ENCODE measurements at places on chromosomes 11 and 22.

GRCh38 chr11:85769771-85770170 is 41.2 kb downstream of the SYTL2 start:
- DNase-seq, result no peak

DNA sequence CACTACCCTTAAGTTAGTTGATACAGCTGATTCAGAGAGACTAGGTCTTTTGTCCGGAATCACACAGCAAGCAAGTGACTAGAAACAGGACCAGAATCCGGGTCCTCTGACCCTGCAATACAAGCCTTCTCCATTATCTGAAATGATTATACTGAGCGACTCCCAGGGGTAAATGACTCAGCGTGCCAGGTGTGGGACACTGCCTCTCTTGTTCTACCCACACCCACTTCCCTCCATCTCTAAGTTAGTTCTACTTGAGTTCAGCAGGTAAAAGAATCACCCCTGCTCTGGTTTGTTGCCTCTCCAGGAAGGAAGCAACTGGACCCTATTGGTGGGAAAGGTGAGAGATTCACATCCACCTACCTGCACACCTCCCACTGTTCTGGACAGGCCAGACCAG is 156.9 kb downstream of the DBX1 start:
- DNase-seq, result no peak

- peak; percentile 46 for DNase-seq
Measured at GRCh38 chr11:96207459-96208449, 135.2 kb downstream of the MAML2 start.

- no peak for DNase-seq
Measured at GRCh38 chr22:49547751-49548239, 279.9 kb downstream of the BRD1 start.

DNA sequence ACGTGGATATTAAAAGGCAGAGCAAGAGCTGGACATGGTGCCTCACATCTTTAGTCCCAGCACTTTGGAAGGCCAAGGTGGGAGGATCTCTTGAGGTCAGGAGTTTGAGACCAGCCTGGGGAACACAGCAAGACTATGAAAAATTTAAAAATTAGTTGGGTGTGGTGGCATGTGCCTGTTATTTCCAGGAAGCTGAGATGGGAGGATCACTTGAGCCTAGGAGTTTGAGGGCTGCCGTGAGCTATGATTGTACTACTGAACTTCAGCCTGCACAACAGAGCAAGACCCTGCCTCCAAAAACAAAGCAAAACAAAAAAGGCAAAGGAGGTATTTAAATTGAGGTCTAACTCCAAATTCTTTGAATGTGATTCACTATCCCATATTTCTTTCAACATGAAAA is 23.5 kb downstream of the RDX start:
- no peak for DNase-seq

GRCh38 chr11:88535266-88535665 is 197.7 kb upstream of the CTSC start:
- no peak for DNase-seq

DNA sequence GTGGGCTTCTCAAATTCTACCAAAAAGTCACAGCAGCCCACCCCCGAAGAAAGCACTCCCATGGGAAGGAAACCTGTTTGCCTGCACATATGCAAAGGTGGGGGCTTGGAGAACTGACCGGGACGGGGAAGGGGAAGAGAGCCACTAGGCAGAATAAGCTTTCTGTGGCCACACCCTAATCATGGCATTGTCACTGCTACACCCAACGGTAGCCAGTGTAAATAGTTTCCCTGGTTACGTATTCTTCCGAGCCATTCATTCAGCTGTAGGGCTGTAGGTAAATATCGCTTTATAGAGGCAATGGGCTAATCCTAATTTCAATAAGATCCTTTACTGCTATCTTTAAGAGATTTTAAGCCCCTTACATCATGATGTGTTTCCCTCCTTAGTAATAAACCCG is 61.7 kb downstream of the PRDM11 start:
- DNase-seq, result no peak

DNA sequence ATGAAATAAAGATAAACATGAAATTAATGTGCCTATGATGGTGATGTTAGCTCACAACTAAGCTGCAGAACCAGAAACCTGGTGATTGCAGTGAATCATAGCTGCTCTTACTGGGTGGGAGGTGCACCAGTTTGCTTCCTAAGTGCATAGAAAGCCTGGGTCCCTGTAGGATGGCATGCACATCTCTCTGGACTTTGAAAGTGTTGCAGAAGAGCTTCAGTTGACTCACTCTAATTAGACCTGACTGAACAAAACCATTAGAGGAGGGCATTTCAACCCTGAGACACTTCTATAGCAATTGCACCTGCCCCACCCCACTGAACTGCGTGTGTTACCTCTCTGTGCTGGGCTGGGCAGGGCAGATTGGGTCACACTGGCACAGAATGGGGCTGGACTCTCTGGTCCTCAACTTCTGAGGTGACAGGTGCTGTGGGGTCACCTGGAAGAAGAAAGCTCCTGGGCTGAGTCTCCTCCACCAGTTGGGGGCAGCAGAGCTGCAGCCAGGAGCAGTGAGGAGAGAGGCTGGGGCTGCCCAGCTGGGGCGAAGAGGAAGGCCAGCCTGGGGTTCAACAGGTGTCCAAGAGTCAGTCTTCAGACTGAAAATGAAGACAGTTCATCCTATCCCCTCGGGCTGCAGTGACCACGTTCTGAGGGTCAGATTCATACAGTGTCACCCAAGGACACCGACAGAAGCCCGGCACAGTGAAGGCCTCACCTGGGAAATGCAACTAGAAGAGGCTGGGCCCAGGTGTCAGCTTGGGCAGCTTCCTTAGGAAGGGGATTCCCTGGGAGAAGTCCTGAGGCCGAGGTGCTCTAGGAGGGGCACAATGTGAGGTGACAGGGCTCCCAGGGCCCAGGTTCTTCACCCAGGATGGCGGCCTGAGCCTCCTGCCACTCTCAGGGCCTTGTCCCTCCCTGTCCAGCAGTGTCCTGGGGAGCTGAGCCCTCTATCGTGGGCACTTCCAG is 58.1 kb downstream of the GGTLC2 start:
- peak; percentile 21 for DNase-seq

- no peak for DNase-seq
Measured at GRCh38 chr11:83827940-83828554, 541.9 kb upstream of the CCDC90B start.

DNA sequence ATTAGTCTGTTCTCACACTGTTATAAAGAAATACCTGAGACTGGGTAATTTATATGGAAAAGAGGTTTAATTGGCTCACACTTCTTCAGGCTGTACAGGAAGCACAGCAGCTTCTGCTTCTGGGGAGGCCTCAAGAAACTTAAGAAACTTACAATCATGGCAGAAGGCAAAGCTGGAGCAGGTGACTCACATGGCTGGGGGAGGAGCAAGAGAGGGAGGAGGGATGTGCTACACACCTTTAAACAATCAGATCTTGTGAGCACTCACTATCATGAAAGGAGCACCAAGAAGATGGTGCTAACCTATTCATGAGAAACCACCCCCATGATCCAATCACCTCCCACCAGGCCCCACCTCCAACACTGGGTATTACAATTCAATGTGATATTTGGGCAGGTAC is 381.6 kb downstream of the ETS1 start:
- peak; percentile 35 for DNase-seq

GRCh38 chr22:43845981-43846380 is 16.3 kb downstream of the SULT4A1 start:
- no peak for DNase-seq

DNA sequence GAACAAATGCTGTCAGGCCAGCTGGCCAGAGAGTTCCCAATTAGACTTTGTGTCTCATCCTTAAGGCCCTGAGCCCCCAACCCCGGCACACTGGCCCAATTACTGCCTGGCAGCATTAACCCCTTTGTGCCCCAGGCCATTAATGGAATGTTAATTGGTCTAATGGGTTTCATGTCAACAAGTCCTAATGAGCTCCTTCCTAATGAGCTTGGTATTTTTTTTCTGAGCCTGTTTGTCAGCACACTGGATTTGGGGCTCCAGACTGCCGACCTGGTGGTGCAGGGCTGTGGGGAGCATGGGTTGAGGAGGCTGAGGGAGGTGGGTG is 148.8 kb downstream of the FEZ1 start:
- DNase-seq, result no peak

DNA sequence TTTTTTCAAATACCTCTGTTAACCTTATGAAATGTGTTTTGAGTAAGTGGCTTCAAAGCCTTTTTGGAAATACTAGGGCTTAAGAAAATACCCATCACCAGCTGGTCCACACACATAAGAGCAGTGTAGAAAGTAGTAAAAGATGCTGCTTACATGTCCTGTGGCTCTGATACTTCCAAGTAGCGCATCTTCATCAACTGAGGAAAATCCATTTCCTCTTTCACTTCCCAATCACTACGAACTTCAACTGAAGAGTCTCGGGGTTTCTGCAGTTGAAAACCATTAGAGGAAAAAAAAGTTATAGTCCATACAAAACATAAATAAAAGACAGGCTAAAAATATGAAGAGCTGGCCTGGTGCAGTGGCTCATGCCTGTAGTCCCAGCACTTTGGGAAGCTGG is 8.5 kb downstream of the EIF3D start:
- DNase-seq, result no peak

DNA sequence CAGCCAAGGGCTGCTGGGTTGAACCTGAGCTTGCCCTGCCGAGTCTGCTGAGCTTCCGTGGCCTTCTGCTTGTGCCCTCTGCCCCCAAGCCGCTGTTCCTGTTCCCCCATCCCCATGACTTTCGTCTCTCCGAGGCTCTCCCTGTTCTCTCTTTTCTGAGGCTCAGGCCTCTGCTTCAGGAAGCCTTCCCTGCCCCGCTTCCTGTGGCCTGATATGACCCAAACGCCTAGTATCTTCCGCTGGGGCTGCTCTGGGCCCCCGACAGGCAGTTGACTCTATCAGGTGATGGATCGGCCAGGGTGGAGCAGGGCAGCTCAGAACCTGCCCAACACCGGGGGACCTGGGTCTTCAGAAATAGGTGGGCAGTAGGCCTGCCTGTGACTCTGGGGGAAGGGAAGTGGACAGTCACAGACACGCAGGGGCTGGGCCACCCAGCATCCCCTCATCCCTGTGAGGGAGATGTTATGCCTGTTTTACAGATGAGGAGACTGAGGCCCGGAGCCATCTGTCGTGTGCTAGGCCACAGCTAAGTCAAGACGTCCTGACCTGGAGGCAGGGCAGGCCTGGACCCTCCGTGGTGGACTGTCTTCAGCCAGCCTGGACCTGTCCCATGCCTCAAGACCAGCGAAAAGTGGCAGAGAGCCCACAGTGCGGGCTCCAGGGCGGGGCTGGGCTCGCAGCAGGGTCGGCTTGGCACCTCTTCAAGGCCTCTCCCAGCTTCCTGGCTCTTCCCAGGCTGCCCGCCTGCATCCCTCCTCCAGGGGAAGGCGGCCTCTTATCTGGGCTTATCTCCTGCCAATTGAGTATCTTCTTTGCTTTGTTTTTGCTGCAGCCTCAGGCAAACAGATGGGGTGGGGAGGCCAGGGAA is 16.2 kb downstream of the BAD start:
- DNase-seq, result no peak

- peak; percentile 87 for DNase-seq
Measured at GRCh38 chr11:9060700-9061111, 30.7 kb downstream of the SCUBE2 start.

- DNase-seq, result no peak
Measured at GRCh38 chr11:69442807-69443137, 38.7 kb upstream of the LINC01488 start.

GRCh38 chr11:76524461-76524860 is 79.6 kb downstream of the EMSY start:
- no peak for DNase-seq

GRCh38 chr11:113141010-113141409 is 173.4 kb upstream of the TTC12 start:
- no peak for DNase-seq

- DNase-seq, result no peak
Measured at GRCh38 chr22:17633217-17633997, 4.9 kb upstream of the ATP6V1E1 start.

DNA sequence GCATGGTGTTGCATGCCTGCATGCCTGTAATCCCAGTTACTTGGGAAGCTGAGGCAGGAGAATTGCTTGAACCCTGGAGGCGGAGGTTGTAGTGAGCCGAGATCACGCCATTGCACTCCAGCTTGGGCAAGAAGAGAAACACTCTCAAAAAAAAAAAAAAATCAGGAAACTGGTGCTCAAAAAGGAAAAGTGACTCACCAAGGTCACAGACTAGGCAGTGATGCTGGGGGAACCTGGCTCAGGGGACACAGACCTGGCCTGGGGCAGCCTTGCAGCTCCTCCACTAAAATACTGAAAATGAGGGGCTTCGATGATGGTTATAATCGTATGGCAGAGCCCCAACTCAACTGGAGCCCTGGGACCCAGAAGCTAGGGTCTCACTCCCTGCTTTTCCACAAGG is 8.1 kb upstream of the SLC35E4 start:
- no peak for DNase-seq

DNA sequence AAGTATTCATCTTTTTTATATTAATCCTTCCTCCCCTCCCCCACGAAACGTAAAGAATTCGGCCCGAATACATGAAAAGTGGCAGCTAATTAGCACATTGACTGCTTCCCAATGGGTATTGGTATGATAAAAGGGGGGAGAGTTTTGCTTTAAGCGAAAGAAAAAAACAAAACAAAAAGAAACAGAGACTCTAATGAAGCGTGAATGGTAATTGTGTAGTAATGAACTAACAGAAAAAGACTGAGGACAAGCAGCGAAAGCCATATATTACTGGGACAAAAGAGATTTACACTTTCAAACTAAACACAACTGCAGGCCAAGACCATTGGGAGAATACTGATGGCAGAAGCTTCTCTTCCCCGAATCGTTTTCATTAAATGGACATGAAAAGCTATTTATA is 2.5 kb downstream of the DBX1 start:
- no peak for DNase-seq

- no peak for DNase-seq
Measured at GRCh38 chr11:36187622-36188021, 101.6 kb downstream of the COMMD9 start.

DNA sequence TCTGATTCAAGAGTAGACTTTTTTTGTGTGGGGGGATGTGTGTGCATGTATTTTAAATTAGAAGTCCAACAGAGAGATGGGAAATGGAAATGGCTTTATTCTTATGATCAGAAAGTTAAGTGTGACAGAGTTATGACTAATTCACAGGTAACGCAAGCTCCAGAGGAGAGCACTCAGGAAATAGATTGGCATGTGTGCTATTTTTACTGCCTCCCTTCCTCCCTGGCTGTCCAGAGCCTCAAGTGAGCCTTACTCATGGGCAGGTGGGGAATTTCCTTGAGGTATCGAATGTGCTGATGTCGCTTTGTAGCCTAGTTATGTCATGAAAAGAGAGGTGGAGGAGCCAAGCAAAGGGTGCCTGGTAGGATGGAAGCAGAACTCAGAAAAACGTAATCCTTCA is 70.3 kb upstream of the BDNF start:
- no peak for DNase-seq

Measured in activated CD8-positive, alpha-beta T cell treated with anti-CD3 and anti-CD28 coated beads for 36 hours (primary cell).